ENCODE measurements at places on chromosomes 1 and 21.

DNA sequence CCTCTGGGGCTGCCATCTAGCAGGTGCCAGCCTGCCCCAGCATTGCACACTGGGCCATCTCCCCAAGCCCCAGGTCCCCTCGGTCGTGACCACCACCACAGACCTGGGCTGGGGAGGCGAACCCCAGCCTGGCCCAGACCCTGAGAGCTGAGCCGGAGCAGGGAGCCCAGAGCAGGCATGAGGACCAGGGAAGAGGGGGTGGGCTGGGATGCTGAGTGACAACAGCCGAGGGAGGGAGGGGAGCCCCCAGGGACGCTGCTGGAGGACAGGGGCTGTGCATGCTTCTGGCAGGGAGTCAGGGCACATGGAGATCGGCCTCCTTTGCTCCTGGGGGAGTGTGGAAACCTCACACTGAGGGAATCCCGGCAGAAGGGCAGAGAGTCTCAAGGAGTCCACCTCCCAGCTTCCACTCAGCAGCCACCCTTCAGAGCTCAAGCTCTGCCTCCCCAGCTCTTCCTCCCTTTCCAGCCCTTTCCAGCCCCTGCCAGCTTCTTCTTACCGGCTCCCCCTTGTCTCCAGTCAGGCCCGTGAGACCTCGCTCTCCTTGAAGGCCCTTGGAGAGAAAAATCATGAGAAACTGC lies 23.7 kb upstream of the PEF1 start:
- no peak for DNase-seq

DNA sequence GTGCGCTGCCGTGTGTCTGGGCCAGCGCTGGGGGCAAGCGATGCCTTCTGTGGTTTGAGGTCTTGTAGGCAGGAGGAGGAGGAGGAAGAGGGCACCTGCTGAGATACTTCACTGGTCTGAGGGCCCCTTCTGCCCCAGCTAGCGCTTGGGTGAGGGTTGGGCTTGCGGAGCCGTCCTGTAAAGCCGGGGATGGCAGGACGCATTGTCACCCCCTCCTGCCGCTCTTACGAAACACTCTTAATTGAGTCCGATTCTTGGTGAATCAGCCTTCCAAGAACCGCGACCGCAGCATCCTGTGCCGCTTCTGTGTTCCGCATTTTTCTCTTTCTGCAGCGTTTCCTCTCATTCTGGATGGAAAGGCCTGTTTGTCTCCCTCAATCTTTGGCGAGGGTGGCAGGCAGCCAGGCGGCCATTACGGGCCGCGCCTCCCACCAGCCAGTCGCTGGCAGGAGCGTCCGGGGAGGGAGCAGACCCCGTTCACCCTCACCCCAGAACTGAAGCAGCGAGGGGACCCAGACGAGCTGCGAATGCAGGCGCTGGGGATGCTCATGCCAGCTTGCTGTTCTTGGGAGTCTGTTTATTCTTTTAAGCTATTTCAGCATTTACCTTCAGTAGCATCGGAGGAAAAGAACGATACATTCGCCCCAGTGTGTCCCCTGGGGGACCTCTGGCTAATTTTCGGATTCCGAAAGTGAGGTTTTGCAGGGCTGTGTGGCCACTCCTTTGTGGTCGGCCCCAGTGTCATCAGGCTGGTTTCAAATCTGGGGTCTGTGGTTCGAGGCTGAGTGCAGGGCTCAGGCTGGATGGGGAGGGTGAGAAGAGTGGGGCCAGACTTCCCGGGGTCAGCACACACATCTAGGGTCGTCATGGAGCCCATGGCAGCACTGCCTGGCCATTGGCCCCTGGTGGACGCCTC lies 62.7 kb downstream of the SKI start:
- peak; percentile 88 for DNase-seq

DNA sequence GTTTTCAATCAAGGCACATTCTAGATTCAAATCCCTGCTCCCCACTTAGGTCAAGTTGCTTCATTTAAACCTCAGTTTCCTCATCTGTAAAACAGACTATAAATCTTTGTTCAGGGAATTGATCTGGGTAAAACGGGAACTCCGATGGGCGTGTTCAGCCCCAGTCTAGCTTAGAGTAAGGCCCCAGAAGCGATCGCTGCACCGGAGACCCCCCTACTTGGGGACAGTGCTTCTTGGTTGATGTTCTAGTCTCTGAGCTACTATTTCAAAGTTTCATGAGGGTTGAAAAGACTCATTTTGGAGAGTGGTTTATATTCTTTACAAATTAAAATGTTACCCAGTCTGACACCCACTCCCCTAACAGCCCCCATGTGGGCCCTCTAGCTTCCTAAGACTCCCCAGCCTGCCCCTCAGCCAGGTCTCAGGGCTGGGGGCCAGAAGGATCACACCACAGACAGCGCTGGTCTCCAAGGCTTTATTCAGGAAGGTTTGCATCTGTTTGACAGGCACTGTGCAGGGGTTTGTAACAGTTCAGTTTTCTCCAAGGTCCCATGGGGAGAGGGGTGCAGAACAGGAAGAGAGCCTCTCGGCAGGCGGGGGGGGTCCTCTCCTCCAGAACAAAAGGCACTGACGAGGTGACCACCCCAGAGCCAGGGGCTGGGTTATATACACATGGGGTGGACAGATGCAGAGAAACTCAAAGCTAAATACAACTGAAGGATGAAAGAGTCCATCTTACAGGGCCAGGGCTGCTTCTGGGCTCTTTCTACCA lies 82.9 kb downstream of the STUM start:
- no peak for DNase-seq

DNA sequence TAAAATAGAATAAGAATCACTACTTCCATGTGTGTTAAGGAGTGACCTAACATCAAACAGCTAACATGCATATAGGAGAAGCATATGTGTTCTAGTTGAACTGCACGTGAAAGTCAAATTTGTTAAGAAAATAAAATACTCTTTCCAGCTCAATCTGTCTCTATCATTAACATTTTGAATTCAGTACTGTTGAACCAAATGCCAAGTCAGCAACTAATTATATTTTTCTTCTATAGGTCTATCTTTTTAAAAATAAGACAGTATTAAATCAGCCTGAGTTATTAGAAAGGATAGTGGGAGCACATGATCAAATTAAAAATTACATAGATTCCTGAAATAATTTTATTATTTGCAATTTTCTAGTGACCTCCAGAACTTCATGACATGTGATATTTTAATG lies 141.8 kb downstream of the NRIP1 start:
- DNase-seq: no peak

- no peak for DNase-seq
Measured at GRCh38 chr1:233569636-233570035, 44.3 kb upstream of the KCNK1 start.

DNA sequence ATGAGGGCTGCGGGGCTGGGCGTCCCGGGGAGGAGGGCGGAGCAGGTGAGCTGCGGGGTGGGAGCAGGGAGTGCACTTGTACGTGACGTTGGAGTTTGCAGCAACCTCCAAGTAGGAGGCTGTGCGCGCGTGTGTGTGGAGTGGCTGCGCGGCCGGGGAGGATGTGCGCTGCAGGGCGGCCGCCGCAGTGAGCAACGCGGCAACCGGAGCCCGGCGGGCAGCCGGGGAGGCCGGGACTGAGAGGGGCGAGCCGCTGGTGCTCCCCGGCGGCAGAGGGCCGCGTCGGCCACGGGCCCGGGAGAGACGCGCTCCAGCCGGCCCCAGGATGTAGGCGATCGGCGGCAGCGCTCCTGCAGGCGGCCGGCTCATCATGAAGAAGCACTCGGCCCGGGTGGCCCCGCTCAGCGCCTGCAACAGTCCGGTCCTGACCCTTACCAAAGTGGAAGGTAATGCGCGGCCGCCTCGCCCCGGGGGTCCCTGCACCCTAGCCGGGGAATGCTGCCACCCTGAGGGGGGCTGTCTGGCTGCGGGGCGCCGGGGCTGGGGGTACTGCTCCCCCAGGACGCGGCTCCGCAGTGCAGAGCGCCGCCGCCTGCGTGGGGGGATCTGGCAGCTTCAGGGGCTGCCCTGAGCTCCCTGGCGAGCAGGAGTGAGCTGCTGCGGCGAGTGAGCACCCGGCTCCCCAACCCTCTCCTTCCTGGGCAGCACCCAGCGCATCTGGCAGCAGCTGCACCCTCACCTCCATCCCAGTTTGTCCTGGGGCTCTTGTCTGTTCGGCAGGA lies 158.9 kb upstream of the COA6 start:
- DNase-seq: peak; percentile 29

GRCh38 chr1:182962554-182963115 lies 9.7 kb upstream of the SHCBP1L start:
- peak; percentile 34 for DNase-seq

GRCh38 chr1:52767596-52768280 lies 41.5 kb downstream of the ZYG11B start:
- DNase-seq: no peak

GRCh38 chr21:16460936-16461335 lies 731.2 kb downstream of the USP25 start:
- no peak for DNase-seq

- DNase-seq: no peak
Measured at GRCh38 chr1:236893626-236894545, 98.8 kb downstream of the MTR start.

DNA sequence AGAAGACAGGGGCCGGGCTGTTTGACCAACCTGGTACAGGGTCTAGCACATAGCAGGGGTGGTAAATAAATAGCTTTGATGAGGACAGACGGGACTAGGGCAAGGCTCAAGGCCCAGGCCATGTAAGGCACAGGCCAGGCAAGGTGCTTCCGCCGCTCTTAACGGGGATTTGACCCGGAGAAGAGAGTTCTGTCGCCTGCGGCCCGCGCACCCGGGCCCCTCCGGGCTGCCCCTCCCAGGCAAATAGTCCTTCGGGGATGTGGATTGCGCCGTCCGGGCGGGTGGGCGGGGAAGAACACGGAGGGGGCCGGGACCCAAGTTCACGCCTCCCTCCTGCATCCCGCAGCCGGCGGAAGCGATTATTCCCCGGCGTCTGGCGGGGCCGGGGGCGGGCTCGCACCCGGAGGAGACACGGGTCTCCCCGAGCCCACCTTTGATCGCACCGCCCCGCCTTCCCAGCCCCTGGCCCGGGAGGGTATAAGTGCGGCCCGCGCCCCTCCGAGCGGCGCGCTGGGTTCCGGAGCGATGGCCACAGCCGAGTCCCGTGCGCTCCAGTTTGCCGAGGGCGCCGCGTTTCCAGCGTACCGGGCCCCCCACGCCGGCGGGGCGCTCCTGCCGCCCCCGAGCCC lies at the start of gene MIXL1:
Gene MIXL1 (plus strand): TSS at position 508 of the 629 bp plus-strand sequence. CDS start 18 bp downstream, at position 526.
- peak; percentile 3 for DNase-seq

DNA sequence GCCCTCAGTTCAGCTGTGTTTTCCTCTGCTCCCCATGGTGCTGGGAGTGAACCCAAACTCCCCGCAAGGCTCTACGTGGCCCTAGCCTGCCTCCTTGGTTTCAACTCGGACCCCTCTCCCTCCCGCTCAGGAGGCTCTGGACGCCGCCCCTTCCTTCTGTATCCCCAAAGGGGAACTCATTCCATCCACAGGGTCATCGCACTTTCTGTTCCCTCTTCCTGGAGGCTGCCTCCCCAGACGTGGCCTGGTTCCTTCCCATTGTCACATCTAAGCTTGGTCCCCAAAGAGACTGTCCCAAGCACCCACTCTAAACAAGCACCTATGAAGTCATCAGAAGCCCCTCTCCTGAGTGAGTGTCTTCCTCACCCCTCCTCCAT lies 10.9 kb downstream of the KCNAB2 start:
- DNase-seq: no peak

DNA sequence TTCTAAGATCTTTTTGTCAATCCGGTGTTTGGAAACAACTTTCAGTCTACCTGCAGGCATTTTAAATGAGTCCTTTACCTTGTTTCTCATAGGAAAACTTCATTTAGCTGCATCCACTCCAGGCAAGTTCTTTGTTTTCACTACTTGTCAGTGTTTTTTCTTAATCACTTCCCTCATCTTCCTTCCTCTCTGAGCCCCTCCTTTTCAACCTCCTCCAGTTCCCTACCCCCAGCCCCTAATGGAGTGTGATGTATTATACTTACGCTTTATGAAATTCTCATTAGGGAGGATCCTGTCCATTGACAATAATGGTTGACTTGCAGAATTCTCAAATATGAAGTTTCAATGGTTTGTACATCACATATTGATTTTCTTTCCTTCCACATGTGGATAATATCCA lies 62.5 kb upstream of the BACH1 start:
- no peak for DNase-seq

- no peak for DNase-seq
Measured at GRCh38 chr21:26965040-26965906, 1.6 kb downstream of the ADAMTS5 start.

DNA sequence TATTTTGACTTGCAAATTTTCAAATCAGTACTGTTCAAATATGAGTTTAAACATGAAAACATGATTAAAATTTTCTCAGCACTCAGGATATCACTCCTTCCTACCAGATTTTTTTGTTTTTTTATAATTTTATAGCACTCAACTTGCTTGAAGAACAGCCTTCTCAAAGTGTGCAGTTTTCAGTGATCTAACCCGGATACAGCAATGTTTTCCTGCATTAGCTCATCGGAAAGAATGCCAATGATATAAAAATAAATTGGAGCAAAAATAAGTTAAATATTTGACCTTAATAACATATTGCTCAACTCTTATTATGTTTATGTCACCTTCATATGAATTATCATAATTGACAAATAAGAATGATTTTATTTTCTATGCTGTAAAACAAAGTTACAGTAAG lies 766.8 kb downstream of the USP25 start:
- no peak for DNase-seq

- no peak for DNase-seq
Measured at GRCh38 chr1:43588592-43588991, 57.9 kb downstream of the PTPRF start.

- no peak for DNase-seq
Measured at GRCh38 chr1:185337246-185337645, 20.2 kb upstream of the IVNS1ABP start.

- no peak for DNase-seq
Measured at GRCh38 chr1:60589916-60590315, 492.4 kb upstream of the NFIA start.

GRCh38 chr21:22164912-22165311 lies 1166.7 kb downstream of the NCAM2 start:
- DNase-seq: no peak

- no peak for DNase-seq
Measured at GRCh38 chr1:114122941-114123618, 30.6 kb downstream of the SYT6 start.

DNA sequence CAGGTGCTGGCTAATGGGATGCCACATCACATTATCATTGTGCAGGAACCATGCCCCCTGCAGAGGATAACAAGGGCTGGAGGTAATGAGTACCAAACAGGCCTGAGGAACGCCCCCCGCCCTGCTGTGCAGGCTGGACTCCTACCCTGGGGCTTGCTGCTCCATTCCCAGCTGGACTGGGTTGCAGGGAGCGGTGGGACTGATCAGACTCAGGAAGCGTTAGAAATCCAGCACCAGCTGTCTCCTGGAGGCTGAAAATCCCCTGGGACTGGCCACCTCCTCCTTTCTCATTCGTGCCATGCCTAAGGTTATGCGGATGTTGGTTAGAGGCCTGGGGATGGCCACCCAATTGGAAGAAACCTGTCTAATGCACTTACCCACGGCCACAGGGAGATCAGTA lies 36.9 kb upstream of the POU3F1 start:
- no peak for DNase-seq

Measured in activated T-cell treated with anti-CD3 and anti-CD28 coated beads, Interleukin-2, amount 50 U/mL, for 72 hours (primary cell).